GM04504 (cell line): ENCODE measurements at places on chromosomes 6 and 20.
A peak's percentile ranks its signal among the peaks of the same experiment; 100 is the strongest.

- DNase-seq, result no peak
Measured at GRCh38 chr6:2081155-2082138, 164.0 kb downstream of the GMDS start.

- no peak for DNase-seq
Measured at GRCh38 chr6:138685257-138685656, 88.3 kb upstream of the CCDC28A start.

- DNase-seq, result no peak
Measured at GRCh38 chr6:138666636-138667035, 106.9 kb upstream of the CCDC28A start.

GRCh38 chr6:31620586-31621319 is at the start of gene PRRC2A:
TSS of gene PRRC2A (plus strand) at chr6:31620715. CDS start at chr6:31622790, 2,075 bp downstream.
- no peak for DNase-seq

- no peak for DNase-seq
Measured at GRCh38 chr20:62134735-62135231, 8.4 kb downstream of the PSMA7 start.

DNA sequence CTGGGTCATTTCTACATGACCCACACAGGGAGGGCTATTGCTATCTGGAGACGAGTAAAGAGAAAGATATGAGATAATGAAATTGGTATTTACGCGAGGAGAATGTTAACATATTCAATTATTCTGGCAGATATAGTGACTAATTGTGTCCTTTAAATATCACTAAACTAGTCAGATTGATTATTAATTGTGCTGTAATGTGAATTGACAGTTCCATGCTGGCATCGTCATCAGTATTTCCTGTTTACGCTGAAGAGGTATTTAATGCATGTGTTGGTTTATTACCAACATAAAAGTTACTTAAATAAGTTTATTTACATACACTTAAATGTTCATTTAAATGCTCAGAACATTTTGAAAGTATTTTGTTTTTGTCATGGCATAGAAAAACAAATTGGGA is 35.7 kb upstream of the OGFRL1 start:
- no peak for DNase-seq

- no peak for DNase-seq
Measured at GRCh38 chr6:36555750-36556252, 8.5 kb upstream of the STK38 start.

GRCh38 chr6:71268735-71269437 is 19.7 kb upstream of the OGFRL1 start:
- no peak for DNase-seq

GRCh38 chr20:34600892-34601653 is 42.6 kb downstream of the MAP1LC3A start:
- DNase-seq, result no peak

GRCh38 chr20:25191051-25191450 is 4.5 kb upstream of the ENTPD6 start:
- DNase-seq, result no peak

- no peak for DNase-seq
Measured at GRCh38 chr6:130159956-130160355, 62.8 kb downstream of the SAMD3 start.

DNA sequence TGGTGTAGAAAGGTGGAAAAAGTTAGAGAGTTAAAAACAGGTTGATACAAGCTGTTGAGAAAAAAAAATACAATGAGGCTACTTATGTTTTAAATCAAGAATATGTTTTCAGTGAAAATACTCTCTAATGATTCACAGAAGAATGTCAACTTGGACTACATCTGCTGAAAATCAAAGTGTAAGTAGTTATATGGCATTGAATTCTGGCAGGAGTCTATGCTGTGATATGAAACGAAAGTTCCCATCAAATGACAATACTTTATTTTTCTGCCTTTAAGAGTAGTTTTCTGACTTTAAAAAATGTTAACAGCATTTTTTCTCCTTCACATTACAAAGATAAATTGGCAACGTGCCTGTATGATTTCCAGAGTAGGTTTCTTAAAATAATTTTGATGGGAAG is 158.3 kb downstream of the EYA4 start:
- no peak for DNase-seq

DNA sequence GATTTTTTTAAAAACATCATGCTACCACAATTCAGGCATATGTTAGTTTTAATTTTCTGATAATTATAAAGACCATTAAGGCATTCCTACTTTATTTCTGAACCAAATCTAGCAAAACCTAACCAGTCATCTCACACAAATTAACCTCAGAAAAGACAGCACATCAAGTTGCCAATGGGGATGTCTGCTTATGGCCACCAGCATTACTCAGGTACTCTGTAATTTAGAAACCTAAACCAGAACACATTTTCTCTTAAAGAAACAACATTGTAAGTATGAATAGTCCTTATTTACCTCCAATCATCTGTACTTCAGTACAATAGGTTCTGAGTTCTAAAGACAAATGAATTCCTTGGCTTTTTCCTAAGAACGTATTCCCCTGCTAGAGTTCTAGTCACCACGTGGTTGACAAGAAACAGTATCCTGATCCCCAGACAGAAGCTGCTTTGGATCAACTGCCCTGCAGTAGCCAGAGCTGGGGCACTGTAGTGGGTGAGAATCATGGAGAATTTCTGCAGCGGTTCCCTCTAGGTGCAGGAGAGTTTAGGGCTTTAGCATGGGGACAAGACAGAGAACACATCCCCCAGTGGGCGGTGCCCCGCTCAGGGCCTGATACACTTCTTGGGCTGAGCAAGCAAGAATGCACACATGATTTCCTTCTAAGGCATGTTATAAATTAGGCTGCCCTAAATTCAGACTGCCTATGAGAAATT is 15.4 kb downstream of the GCLC start:
- DNase-seq, result no peak

DNA sequence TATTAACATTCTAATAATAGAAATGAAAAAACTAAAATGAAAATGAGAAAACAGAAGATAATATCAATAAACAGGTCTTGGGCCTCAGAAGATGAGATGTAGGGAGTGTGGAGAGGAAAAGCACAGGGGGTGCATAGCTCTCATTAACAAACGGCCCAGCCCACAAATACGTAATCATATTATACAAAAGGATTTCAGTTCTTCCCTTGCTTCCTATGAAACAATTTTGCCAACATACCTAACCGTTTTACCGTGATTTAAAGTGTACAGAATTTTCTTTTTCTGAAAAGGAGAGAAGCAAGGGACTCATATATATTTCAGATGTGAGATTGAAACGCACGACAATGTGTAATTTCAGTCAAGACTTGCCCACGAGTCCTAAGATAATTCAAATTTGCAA is 136.0 kb downstream of the HFE start:
- DNase-seq, result no peak

DNA sequence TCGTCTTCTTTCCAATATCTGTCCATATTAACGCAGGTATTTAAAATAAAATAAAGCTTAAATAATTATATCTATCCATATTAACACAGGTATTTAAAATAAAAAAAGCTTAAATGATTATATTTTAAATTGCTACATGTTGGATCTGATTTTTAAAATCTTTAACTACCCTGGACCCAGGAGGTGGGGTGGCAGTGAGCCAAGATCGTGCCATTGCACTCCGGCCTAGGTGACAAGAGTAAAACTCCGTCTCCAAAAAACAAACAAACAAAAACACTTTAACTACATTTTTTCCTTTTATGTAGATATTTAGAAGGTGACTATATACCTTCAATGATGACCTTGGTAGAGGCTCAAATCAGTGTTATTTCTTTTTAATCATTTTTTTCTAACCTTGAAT is 211.9 kb downstream of the GRIK2 start:
- DNase-seq, result no peak

DNA sequence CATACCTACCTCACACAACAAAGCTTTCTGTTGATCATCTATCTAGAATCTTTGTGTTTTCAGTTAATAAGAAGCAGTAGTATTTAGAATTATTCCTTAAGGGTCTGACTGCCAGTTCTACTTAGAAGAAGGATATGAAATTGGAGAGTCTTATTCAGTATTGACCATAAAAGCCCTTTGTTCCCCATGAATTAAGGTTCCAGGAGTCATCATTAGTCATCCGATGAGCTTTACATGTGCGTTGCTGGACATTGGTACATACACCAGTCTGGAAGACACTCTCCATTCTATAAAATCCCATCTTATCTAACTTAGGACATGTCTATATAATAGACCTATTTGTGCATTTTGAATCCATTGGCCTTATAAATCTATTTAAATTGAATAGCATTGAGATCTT is 34.4 kb upstream of the RNF217 start:
- DNase-seq, result no peak

GRCh38 chr6:3137057-3137777 is 18.7 kb downstream of the BPHL start:
- DNase-seq, result no peak

DNA sequence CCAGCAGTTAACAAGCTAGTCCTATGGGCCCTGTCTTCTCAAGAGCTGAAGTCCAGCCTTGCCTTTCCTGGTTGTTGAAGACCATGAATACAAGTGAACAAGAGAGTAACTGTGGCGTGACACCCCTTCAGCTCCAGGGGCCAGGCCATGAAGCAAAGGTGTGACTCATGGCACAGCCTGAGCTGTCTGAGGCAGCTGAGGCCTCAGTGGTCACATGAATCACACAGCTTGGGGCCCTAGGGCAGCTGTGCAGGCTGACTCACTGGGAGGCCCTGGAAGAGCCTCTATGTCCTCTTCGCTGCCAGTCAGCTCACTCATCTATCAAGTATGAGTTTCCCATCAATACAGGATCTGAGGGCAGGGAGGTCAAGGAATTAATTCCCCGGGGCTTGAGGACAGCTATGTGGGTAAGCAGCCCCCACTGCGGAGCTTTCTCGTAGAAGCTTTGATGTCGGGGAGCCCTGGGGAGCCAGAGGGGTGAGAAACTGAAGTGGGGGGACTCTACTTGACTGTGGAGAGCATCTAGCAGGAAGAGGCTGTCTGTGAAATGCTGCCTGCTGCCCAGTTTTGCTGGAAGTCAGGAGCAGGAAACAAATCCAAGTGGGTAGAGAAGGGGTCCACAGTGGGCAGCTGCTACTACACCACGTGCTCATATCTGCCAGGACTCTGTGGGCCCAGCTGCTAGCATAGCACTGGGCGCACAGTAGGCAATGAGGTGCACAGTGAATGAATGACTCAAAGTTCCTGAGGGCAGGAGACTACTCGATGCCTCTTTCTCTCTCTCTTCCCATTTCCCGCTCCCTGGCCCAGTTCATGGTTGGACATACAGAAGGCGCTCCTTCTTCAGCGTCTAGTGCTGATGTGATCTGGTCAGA is 13.7 kb upstream of the FAM83C start:
- peak; percentile 99 for DNase-seq

GRCh38 chr20:25478889-25479568 is 71.6 kb downstream of the GINS1 start:
- DNase-seq, result no peak

- DNase-seq, result no peak
Measured at GRCh38 chr20:3146732-3147341, 12.8 kb downstream of the FASTKD5 start.

GRCh38 chr6:46899659-46900058 is 22.1 kb downstream of the ADGRF5 start:
- DNase-seq, result no peak

DNA sequence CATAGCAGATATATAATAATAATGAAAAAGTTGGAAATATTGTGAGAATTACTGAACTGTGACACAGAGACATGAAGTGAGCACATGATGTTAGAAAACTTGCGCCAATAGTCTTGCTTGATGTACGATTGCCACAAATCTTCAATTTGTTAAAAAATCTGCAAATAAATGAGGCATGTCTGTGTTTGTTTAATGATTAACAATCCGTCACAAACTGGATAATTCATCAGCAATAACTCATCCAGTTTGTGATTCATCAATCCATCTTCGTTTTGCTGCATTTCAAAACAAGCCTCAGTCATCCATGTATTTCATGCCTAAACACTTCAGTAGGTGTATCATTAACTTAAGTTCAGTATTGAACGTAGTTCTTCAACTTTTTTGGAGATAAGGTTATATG is 25.5 kb upstream of the SMIM26 start:
- no peak for DNase-seq

GRCh38 chr20:25227317-25227831 is 20.5 kb upstream of the PYGB start:
- peak; percentile 62 for DNase-seq
